Stimulated activated CD4-positive, alpha-beta T cell treated with anti-CD3 and anti-CD28 coated beads, TNF-alpha, amount 100 ng/mL, for 1 hour (primary cell): ENCODE measurements at places on chromosomes 13 and 19.

- DNase-seq, result no peak
These were observed 226.5 kb downstream of the FOXO1 start for GRCh38 chr13:40439928-40440327.

DNA sequence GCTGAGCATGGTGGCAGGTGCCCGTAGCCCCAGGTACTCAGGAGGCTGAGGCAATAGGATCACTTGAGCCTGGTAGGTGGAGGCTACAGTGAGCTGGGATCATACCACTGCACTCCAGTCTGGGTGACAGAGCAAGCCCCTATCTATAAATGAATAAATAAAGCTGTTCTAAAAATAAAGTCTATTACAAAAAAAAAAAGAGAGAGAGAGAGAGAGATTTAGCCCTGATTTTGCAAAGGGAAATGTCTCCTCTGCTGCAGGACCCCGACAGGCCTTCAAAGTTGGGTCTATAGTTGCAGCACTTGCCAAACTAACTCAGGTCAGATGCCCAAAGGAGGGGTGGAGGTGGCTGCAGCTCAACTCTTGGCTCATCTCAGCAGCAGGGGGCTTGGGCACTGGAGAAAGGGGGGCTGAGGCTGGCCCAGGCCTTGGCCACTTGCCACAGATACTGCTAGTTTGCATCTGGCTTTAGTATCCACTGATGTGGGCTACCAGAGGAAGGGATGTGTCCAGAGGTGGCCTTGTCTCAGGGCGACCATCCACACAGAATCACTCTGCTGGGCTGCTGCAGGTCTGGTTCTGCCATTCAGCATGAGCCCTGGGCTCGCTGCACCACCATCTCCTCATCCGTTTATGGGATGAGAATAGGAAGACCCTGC, 30.8 kb upstream of the AKT2 start:
- no peak for DNase-seq

- DNase-seq, result no peak
These were observed 36.6 kb downstream of the MYH14 start for GRCh38 chr19:50239921-50240590.

- no peak for DNase-seq
These were observed 114.6 kb downstream of the FLT1 start for GRCh38 chr13:28380319-28380718.
